GM04503 (cell line): ENCODE measurements at places on chromosomes 12 and 14.

DNA sequence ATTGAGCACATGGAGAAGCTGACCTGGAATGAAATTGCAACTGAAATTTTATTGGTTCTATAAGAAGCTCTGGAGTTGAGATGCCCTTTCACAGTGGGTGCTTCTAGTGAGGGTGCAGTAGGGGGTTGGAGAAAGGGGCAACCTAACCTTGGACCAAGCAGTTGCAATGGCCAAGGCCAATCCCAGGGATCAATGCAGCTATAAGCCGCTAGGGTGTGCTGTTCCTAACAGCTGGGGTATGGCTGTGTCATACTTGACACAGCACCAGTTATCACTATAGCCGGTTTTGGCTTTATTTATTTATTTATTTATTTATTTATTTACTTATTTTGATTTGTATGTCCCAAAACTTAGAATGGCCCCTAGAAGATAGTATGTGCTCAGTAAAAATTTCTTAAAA is 505.9 kb downstream of the FLRT2 start:
- DNase-seq, result no peak

GRCh38 chr12:27996761-27997160 is 24.2 kb upstream of the PTHLH start:
- no peak for DNase-seq

GRCh38 chr14:35809597-35809996 is 502 bp upstream of the RALGAPA1 start:
- DNase-seq, result no peak

DNA sequence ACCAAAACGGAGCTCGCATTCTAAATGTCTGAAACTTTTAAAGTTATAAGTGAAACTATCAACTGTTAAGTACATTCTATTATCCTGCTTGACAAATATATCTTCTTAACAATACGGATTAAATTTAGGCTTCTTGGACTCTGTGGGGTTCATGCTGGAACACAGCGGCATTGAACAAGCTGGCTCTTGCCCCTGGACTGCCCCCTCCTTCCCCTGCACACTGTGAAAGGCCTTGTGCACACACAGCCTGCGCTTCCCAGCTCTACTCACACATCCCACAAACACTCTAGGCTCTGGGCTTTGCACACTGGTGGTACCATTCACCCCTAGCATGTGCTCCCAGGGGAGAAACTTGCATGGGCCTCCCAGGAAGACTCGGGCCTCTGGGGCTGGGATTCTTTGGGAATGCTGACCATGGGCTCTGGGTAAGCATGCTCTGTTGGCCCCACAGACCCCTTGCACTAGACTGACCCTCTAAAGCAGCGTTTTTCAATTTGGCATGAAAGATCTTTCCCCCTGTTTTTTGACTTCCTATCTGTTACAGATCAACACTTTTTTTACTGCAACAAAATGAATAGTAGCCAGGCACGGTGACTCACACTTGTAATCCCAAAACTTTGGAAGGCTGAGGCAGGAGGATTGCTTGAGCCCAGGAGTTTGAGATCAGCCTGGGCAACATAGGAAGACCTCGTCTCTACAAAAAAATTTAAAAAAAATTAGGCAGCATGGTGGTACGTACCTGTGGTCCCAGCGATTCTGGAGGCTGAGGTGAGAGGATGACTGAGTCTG is 96.2 kb upstream of the CPM start:
- DNase-seq, result no peak

DNA sequence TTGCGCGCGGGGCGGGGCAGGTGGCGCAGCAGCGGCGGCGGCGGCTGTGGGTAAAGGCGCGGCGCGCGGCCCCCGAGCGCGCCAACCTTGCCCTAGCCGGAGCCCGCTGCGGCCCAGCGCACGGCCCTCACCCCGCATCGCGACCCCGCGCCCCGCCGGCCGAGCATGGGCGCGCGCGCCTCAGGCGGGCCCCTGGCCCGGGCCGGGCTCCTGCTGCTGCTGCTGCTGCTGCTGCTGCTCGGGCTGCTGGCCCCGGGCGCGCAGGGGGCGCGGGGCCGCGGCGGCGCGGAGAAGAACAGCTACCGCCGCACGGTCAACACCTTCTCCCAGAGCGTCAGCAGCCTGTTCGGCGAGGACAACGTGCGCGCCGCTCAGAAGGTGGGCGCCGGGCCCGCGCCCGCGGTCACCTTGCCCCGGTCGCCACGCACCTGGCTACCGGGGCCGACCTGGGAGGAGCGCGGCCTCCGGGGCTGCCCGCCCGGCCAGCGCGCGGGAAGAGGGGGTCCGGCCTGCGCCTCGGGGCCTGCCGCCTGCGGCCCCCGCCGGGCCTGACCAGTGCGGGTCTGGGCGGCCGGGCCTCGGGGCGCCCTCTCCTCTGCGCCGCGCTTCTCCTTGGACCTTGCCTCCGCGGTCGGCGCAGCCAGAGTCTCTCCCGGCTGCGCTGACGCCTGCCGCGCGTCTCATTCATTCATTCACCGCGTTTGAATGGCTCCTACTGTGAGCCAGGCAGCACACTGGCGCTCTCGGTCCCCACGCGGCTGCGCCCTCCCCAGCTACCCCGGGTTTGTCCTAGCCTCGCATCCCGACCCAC is at the start of gene BRI3BP:
TSS of gene BRI3BP (plus strand) at position 20 of the 811 bp plus-strand sequence. CDS start at position 166, 146 bp downstream.
- no peak for DNase-seq

DNA sequence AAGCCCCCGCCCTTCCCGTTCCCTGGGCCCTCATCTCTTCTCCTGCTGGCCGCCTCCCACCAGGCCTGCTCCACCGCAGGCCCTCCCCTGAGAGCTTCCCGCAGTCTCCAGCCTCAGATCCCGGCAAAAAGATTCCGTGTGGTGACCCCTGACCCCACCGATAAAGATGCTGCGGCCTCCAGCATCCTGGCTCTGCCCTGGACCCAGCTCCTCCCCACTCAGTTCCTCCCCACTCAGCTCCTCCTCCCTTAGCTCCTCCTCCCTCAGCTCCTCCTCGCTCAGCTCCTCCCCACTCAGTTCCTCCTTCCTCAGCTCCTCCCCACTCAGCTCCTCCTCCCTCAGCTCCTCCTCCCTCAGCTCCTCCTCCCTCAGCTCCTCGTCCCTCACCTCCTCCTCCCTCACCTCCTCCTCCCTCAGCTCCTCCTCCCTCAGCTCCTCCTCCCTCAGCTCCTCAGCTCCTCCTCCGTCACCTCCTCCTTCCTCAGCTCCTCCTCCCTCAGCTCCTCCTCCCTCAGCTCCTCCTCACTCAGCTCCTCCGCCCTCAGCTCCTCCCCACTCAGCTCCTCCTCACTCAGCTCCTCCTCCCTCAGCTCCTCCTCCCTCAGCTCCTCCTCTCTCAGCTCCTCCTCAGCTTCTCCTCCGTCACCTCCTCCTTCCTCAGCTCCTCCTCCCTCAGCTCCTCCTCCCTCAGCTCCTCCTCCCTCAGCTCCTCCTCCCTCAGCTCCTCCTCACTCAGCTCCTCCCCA is 17.0 kb downstream of the NOC4L start:
- DNase-seq, result no peak
